IPS DF 6.9 (cell line): ENCODE measurements at places on chromosomes 3 and 15.

DNA sequence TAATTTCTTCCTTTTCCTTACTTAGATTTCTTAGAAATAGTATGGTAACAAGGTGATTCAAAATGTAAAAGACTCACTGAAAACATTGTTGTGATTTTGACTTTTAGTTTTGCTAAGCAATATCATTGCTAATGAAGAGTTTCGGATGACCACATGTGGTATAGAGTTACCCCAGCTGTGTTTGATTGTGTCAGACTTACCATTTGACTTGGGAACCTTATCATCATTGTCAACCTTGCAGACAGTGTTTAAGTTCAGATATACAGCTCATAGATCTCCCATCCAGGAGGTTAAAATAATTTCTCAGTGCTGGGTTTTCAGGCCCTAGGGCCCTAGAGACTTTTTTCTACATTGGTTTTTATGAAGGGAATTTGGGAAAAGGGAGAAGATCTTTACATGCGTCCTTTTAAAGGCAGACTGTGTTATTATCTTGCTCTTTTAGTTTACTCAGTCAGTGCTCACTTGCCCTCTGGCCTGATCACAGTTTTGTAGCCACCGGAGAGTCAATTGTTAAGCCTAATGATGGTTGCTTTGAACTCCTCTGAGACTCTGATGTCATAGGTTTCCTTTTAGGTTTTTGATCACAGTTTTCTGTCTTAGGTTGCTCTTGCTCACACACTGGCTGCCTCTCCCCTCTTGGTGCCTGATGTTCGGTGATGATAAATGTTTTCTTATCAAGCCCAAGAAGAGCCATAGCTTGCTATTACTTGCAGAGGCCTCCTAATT lies 133.5 kb upstream of the ZPLD1 start:
- H3K36me3 ChIP-seq: no peaks in the 10 kb centered on the region
- H3K27ac ChIP-seq: no peak overlapping the region
- H3K4me1 ChIP-seq: no peaks in the 10 kb centered on the region
- no peaks in the 10 kb centered on the region for H3K27me3 ChIP-seq
- DNase-seq: no peak
- no peak overlapping the region for H3K4me3 ChIP-seq

GRCh38 chr3:149585401-149585726 lies 72.5 kb downstream of the WWTR1 start:
- H3K4me1 ChIP-seq: peaks cover 4% of the 10 kb centered on the region
- no peak overlapping the region for H3K4me3 ChIP-seq
- no peaks in the 10 kb centered on the region for H3K36me3 ChIP-seq
- no peaks in the 10 kb centered on the region for H3K27me3 ChIP-seq

GRCh38 chr3:134315286-134316106 lies 58.8 kb downstream of the AMOTL2 start:
- no peaks in the 10 kb centered on the region for H3K36me3 ChIP-seq
- H3K4me1 ChIP-seq: peaks cover 17% of the 10 kb centered on the region
- no peak overlapping the region for H3K4me3 ChIP-seq
- H3K27ac ChIP-seq: no peak overlapping the region
- peaks cover 3% of the 10 kb centered on the region; the same call in 1 of the 2 replicates for H3K27me3 ChIP-seq
- DNase-seq: no peak

DNA sequence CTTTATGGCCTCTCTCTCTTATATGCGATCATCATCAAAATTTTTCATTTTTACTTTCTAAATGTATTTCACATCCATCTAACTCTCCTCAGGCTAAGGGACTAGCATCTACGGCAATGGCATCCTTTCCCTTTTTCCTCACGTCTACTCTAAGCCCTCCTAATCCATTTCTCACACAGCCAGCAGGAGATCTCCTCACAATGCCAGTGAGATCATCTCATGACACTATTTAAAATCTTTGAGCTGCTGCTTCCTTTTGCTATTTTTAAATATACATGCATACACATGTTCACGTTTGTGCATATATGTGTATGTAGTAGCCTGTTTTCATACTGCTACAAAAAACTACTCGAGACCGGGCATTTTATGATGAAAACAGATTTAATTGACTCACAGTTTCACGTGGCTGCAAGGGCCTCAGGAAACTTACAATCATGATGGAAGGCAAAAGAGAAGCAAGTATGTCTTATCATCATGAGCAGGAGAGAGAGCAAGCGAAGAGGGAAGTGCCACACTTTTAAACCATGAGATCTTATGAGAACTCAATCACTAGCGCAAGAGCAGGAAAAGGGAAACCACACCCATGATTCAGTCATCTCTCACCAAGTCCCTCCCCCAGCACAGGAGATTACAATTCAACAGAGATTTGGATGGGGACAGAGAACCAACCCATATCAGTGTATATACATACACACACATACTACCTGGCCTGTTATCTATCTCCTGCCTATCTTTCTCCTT lies 599.2 kb upstream of the ROBO1 start:
- H3K4me1 ChIP-seq: no peaks in the 10 kb centered on the region
- no peak for DNase-seq
- no peaks in the 10 kb centered on the region for H3K27me3 ChIP-seq
- H3K27ac ChIP-seq: no peak overlapping the region
- H3K36me3 ChIP-seq: no peaks in the 10 kb centered on the region
- H3K4me3 ChIP-seq: no peak overlapping the region

- H3K27me3 ChIP-seq: no peaks in the 10 kb centered on the region
- H3K4me3 ChIP-seq: no peak overlapping the region
- H3K4me1 ChIP-seq: peaks cover 7% of the 10 kb centered on the region
- no peak for DNase-seq
Measured at GRCh38 chr3:53259427-53260259, 3.8 kb upstream of the TKT start.

- no peaks in the 10 kb centered on the region for H3K27me3 ChIP-seq
- no peak for DNase-seq
- H3K27ac ChIP-seq: no peak overlapping the region
- no peaks in the 10 kb centered on the region for H3K4me1 ChIP-seq
Measured at GRCh38 chr3:122862381-122862780, 67.5 kb downstream of the SLC49A4 start.

DNA sequence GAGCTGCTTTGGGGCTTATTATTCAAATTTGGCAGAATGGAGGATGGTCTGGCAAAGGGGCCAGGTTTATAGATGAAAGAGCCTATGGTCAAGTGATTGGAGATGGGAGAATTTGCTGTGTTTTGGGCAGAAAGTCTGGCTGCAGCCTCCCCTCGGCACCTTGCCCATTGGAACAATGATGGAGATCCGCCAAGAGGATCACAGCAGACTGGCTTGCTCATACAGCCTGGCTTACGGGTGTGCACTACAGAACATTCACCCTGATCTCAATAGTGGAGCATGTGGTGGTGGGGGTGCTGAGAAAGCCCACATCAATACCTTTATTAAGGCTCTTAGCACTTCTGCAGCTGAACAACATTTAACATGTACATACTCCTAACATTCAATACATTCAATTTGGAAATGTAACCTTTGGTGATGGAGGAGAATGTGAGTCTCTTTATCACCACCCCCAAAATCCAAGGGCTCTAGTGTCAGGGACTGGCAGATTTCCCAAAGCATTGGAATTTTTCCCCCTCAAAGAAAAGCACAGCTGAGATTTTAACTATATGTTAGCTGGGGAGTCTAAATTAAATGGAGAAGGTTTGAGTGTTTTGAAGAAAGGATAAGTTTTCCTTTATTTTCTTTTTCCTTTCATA lies 118.4 kb upstream of the TMC3 start:
- H3K36me3 ChIP-seq: no peaks in the 10 kb centered on the region
- H3K27me3 ChIP-seq: peaks cover 1% of the 10 kb centered on the region; the same call in 1 of the 2 replicates
- H3K27ac ChIP-seq: no peak overlapping the region
- H3K4me3 ChIP-seq: no peak overlapping the region
- no peaks in the 10 kb centered on the region for H3K4me1 ChIP-seq
- no peak for DNase-seq

DNA sequence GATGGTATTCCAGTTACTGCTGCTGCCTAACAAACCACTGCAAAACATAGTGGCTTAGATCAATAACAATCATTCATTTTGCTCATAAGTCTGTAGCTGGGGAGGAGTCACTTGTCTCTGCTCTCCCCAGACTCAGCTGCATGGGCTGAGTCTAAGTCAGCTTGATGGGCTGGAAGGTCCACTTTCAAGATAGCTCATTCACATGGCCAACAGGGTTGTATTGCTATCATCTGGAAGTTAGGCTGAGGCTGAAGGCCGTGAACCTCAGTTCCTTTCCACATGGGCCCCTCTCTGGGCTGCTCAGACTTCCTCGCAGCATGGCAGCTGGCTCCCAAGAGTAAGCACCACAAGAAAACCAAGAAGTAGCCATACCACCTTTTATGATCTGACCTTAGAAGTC lies 28.7 kb upstream of the BFSP2 start:
- H3K4me3 ChIP-seq: no peak overlapping the region
- H3K36me3 ChIP-seq: no peaks in the 10 kb centered on the region
- H3K4me1 ChIP-seq: peaks cover 5% of the 10 kb centered on the region
- no peaks in the 10 kb centered on the region for H3K27me3 ChIP-seq
- no peak for DNase-seq
- no peak overlapping the region for H3K27ac ChIP-seq

GRCh38 chr3:24704496-24704895 lies 209.8 kb upstream of the THRB start:
- H3K27me3 ChIP-seq: no peaks in the 10 kb centered on the region
- H3K36me3 ChIP-seq: no peaks in the 10 kb centered on the region
- H3K27ac ChIP-seq: no peak overlapping the region
- DNase-seq: no peak

DNA sequence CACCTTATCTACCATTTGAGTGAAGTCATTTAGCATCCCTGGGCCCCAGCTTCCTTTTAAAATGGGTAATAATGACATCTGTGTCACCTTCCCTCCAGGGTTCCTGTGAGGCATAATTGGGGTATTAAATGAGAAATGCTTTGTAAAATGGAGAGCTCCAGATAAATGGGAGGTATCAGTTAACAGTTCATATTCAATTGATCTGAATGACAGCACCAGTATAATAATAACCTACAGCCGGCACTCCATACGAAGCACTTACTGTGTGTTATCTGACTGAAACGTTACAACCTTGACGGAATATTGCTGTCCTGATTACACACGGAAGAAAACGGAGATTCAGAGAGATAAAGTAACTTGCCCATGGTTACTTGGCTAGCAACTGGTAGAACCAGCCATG lies 53.6 kb downstream of the BHLHE40 start:
- H3K36me3 ChIP-seq: no peaks in the 10 kb centered on the region
- H3K27me3 ChIP-seq: no peaks in the 10 kb centered on the region
- H3K4me1 ChIP-seq: no peaks in the 10 kb centered on the region
- no peak overlapping the region for H3K4me3 ChIP-seq
- no peak overlapping the region for H3K27ac ChIP-seq

DNA sequence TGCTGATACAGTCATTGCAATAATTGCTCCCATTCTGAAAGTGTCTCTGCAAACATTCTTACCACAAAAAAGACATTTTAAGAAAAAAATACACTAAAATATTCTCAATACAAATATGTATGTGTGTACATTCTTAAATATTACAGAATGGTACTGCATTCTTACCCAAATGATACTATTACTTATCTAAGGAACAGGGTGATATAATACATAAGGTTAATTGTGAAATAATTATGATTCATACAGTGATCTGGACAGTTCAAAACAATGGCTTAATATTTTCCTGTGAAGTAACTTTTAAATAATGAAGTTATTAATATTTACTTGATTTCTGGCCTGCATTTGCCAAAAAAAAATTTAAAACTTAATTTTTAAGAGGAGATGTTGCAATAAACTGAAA lies 694.6 kb downstream of the TUSC7 start:
- H3K36me3 ChIP-seq: no peaks in the 10 kb centered on the region
- no peaks in the 10 kb centered on the region; the same call in 1 of the 2 replicates for H3K27me3 ChIP-seq
- H3K4me1 ChIP-seq: peaks cover 3% of the 10 kb centered on the region; the same call in 1 of the 2 replicates
- no peak overlapping the region for H3K4me3 ChIP-seq
- DNase-seq: no peak
- no peak overlapping the region for H3K27ac ChIP-seq
